ENCODE measurements at places on chromosomes 7 and 10. TPM values are rescaled to one million over a fixed set of nuclear protein-coding genes. Genes with fewer than 3 reads are reported as not detected.

Gene SFMBT2
- total RNA-seq, result 2.4 TPM

Gene EXOSC1
- 19.4 TPM for total RNA-seq

GRCh38 chr7:141630621-141631020 is 71.3 kb downstream of the DENND11 start:
- DNase-seq, result no peak

DNA sequence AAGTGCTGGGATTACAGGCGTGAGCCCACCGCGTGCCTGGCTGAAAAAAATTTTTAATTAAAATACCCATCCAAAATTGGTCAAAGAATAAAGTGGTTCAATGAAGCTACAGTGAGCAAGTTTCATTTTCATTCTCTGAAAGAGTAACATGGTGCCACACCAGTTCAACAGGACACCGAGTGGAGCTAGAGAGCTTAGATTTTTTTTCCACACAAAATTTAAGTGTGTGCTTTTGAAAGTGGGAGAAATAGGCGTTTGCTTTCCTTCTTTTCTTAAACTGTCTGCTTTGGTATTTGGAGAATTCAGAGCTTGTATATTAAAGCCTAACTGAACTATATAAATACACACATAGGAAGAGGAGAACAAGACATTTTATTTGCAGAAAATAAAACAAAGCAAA is 43.4 kb downstream of the BPGM start:
- no peak for DNase-seq

Gene NUDCD3
- total RNA-seq, result 62.1 TPM

Gene RPEL1
- total RNA-seq, result not detected

All from pancreas (tissue), 10 donors.